ENCODE measurements at places on chromosomes 2 and 18.

GRCh38 chr2:47218066-47218581 is 63.0 kb upstream of the STPG4 start:
- no peak for DNase-seq

DNA sequence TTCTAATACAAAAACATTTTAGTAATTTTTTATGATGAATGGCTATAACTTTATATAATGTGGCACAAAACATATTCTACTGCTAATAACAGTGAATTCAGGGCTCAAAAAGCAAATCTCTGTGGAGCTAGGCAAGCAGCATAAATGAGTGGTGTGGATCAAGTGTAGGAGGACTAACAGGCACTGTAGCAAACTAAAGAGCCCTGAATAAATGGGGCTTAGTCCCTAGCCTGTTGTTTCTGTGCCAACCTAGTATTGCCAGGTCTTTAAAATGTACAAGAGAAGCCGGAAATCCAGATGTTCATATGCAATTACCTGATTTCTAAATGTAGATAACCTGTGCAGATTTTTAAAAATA is 18.5 kb downstream of the REL start:
- no peak for DNase-seq

- DNase-seq = no peak
Measured at GRCh38 chr2:33083699-33084387, 137.1 kb downstream of the LTBP1 start.

- no peak for DNase-seq
Measured at GRCh38 chr2:133044556-133044955, 374.6 kb upstream of the LYPD1 start.

DNA sequence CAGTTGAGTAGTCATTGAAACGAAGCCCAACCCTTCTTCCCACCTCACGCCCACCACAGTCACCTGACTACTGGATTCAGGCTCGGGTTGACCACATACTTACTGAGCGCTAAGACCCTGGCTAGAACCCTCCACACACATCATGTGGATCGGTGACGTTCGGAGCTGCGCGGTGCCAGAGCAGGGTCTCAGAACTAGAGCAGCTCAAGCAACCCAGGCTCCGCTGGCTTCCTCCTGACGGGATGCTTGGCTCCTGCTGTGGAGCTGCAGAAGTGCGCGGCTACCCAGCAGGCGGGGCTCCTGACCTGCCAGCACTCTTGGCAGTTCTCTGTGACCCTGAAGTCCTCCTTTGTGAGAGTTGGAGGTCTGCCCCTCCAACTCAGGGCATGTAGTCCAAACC is 90.6 kb upstream of the MBOAT2 start:
- no peak for DNase-seq

DNA sequence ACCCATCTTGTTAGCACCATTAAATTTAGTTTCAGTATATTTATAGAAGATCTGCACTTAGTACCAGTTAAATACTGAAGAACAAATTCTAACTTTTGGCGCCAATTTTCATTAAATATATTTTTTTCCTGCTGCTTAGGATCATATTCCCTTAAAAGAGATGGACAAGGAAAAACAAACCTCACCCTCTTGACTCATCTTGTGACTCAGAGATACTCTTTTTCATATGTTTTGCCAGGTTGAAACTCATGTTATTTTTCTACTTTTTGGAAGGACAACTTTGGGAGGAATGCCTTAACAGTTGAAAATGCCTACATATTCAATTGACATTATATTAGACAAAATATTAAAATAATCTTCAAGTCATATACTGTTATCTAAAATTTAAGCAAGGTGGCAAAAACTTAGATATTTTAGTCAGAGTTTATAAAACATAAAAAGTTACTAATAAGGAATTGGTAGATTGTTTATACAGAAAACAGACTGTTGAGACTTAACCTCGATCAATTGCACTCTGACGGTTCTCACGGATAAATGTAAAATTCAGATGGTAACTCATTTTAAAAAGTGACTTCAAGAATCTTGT is 36.2 kb downstream of the PNO1 start:
- no peak for DNase-seq

DNA sequence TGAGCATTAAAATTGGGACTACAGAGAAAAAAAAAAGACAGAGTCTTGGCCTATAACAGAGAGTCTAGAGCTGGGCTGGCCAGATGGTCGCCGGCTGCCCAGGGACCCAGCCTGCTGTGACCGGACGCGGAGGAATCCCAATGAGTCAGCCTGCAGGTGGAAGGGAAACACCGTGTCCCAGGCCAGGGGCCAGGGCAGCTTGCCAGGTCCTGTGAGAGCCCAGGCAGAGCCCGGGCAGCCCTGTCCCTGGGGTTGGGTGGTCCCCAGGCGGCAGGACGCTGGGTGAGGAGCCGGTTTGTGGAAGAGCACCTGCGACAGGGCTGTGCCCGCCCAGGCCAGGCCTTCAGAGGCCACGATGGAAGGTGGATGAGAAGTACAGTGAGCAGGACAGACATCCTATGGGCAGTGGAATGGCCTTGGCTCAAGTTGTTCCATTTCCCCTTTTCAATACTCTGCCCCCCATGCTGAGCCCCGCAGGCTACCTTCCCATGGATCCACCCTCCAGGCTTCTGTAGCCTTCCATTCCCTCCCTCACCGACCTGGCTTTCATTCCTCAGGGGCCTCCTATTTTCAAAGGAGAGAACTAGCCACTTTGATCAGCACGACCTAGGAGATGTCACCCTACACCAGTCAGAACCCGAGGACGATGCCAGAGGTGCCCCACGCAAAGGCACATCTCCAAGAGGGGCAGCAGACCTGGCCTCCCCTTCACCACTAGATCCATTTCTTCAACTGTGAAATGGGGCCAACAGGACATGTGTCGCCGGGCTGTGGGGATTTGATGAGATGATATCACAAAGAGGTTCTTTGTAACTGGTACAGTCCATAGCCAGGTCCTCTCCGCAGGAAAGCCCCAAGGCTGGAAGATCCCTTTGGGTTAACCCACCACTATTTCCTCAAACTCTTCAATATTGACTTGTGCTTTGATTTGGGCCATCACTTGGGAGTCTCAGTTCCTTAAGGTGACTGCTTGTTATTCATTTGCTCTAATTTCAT is 87.5 kb downstream of the POLR1A start:
- no peak for DNase-seq
